ENCODE measurements at places on chromosomes 6 and 20.
A peak's percentile ranks its signal among the peaks of the same experiment; 100 is the strongest.

DNA sequence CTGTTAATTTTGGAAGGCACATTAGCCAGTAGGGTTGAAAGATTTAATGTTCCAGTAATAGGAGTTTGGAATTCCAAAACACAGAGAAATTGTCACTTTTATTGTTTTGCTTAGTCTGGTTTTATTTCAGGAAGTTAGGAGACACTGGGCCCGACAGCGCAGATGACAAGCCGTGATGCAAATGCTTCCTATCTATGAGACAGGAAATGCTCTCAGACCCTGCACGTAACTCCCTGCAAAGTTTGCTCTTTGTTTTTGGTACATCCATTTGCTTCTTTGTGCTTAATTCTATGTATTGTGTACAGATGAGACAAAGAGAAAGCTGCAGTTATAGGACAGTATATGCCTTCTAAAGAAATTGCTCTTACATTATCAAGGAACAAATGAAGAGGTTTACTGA is 201.6 kb upstream of the SGK1 start:
- DNase-seq: no peak

DNA sequence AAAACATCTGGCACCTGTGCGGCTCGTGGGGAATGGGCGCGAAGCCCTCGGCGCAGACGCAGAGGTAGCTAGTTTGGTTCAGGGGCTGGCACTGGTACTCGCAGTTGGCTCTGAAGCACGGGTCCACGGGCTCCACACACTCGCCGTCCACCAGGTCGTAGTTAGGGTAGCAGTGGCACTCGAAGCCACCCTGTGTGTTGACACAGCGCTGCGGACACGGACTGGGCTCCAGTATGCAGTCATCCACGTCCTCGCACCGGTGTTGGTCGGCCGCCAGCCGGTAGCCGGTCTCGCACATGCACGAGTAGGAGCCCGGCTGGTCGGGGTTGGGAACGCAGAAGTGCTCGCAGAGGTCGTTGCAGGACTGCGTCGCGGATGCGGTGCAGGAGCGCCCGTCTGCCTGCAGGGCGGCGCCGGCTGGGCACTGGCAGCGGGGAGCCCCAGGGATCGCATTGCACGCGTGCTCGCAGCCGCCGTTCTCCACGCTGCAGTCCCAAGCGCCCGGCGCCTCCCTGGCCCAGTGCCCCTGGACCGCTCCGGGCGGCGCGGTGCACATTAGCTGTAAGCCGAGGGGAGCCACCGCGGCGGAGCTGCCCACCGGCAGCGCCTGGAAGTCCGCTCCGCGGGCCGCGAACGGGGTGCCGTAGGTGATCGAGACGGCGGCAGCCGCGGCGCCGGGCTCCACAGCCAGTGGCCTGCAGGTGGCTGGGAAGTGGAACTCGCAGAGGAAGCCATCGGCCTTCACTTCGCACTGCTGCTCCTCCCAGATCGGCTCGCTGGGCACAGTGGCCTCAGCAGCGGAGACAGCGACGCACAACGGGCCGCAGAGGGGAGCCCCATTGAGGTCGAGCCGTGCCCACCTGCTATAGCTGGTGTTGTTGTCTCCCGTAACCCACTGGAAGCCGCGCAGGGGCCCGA is 930 bp downstream of the THBD start:
- peak; percentile 81 for DNase-seq

- DNase-seq: no peak
These were observed 109.6 kb downstream of the SLC35B3 start for GRCh38 chr6:8325743-8326142.

DNA sequence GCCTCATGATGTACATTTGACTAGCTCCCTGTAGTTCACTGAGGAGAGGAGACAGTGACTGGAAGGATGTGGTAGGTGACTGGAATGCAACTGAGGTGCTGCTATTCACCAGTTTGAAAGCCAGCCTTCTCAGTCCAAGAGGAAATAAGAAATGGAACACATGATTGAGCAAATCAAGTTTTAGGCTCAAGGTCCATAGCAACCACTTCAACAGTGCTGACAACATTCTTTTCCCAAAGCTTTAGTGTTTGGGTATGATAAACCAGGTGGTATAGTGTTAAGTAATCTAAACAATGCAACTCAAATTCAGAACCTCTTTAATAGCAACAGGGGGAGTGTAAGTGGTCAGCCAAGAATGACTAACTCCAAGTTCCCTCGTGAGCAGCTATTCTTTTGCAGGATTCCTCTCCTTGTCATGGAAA is 9.2 kb downstream of the ZHX3 start:
- no peak for DNase-seq

DNA sequence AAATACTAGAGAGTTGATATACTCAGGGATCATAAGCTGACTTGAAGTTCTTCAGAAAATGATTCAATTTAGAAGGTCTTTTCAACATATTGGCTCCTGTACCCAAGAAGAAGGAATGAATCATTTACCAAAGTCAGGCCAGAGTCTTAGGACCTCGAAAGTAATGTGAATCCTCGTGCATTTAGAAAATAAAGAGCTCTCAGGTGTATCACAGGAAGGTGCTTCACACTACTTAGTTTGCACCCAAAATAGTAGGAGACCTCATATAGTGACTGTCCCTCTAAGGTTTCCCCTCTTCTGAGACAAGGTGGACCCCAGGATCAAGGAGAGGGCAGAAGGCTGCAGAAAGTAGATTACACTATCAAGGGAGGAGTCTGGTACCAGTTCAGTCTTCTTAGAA is 71.8 kb downstream of the F13A1 start:
- DNase-seq: no peak

DNA sequence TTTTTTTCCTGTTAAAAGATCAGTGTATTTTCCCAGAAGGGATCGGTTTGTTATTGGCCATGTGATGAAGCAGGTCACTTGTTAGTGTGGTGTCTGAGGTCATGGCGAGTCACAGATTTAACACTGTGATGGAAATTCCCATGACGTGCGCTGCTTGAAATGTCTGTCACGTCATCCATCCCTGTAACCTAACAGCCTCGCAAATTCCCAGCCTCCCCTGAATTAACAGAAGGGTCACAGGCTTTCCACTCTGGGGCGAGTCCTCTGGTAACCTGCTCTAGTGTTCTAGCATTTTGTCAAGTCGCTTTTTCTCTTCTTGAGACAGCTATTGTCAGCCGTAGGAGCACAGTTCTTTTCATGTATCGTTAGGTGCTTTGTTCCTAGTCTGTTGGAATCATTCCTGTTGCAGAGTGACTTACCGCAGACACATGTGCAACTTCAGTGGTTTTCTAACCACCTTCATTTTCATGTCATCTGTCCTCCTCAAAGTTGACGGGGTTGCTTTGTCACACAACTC is 137.2 kb downstream of the MAP3K4 start:
- no peak for DNase-seq

GRCh38 chr20:33826270-33826897 is 15.2 kb downstream of the CHMP4B start:
- no peak for DNase-seq

DNA sequence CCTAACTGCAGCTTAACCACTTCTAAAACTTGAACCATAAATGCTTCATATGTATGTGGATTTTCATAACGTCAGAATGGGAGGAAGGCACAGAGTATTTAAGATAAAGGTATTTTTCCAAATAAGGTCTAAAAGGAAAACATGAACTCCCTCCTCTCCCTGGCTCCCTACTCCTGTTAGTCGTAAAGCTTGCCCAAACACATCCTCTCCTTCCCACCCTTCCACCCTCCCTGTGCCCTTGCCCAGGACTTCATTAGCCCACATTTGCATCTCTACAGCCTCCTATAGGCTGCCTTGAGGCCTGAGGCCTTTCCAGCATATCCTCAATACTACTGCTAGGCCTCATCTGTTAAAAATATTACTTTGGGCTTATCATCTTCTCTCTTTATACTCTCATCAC is 17.1 kb upstream of the SMIM13 start:
- no peak for DNase-seq

- DNase-seq: no peak
These were observed 148.0 kb downstream of the EPM2A start for GRCh38 chr6:145587334-145587733.

DNA sequence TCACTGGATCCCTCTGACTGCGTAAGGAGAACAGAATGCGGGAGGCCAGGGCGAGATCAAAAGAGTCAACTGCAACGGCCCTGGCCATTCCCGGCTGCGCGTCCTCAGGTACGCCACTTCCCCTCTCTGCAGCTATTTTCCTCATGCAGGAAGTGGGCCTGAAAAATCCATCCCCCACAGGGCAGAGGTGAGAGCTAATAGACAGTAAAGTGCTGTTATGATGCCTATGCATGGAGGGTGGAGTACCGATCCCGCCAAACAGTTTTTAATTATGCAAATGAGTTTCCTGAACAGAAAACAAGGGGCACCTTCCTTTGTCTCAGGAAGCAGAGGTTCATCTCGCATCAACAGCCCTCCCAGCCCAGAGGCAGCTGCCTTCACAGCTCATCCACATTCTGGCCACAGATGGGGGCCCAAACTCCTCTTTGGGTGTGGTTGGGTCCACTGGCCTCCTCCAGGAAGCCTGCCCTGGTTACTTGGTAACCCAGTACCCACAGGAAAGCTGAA is 9.3 kb downstream of the PREX1 start:
- no peak for DNase-seq

GRCh38 chr6:114121913-114122662 is 151.1 kb upstream of the HDAC2 start:
- DNase-seq: no peak

DNA sequence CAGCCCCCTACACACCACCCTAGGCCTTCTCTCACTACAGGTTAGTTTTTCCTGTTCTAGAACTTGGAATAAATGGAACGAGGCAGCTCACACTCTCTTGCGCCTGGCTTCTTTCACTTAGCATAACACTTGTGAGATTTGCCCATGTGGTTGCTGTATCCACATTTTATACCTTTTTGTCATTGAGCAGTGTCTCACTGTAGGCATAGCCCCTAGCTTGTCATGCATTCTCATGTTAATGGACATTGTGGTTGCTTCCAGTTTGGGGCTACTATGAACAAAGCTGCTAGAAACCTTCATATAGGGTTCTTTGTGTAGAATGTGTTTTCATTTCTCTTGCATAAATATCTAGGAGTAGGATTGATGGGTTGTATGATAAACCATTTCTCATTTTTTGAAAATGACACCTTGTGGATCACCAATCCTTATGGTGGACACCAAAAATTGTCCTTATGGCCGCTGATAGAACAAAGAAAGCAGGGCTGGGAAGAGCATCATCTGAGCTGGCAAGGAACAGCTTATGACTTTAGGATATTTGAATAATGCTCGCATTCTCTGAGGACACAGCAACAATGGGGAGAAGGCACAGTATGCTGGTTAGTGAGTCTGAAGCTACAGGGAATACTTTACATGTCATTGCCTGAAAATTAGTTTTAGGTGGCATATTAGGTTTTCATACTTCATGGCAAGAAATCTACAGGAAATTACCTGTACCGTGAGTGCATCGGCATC is 9.8 kb upstream of the SLC22A23 start:
- no peak for DNase-seq

GRCh38 chr6:104527311-104527710 is 332.4 kb downstream of the HACE1 start:
- no peak for DNase-seq

DNA sequence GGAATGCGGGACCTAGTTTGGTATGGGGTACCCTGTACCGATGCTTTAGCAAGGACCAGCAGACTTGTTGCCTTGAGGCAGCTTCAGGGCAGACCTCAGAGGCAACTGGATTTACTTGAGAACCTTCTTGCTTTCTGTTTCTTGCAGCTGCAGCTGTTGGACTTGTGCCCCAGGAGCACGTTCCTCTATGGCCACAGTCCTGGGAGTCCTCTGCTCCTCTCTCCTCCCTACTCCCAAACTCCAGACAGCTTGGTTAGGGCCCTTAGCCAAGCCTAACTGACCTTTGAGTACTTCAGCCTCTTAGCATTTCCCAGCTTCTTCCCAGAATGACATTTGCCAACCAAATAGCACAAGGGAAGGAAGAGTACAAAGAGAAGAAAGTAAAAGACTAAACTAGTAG is 34.7 kb downstream of the GHRH start:
- DNase-seq: no peak

DNA sequence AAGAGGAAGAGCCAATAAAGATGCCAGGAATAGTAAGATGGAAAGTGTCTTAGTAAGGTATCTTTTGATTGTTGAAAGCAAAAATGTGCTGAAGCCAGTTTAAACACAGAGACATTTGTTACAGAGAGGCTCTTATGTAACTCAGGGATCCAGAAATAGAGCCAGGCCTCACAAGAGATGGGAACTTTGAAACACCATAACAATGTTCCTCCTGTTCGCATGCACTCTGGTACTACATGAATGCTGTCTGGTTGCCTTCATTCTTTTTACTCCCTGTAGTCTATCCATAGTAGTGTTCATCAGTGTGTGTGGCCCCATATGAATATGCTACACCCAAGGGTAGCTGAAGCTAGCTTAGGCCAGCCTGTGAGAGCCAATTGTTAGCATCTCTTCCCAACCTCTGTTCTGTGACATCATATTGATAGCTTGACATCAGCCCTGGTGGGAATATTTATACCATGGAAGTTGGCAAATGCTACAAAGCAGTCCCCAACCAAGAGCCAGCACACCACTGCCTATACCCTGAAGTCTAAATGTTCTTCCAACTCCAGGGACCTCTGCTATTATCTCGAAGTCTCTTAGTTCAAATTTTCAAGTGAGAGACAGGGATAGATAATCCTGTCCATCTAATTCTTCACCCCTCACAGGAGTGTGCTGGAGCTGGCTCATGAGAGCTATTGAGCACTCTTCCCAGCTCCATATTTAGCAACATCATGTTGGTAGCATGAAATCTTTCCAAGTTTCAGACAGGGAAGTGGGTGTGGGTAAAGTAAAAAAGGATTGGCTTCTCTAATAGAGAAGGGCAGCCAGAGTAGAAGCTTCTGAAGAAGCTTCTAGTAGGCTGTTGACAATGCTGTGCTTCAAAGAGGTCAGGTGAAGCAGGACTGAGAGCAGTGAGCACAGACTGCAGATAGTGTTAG is 7.0 kb downstream of the NDUFAF5 start:
- no peak for DNase-seq

GRCh38 chr20:1391640-1392442 is 1.0 kb downstream of the FKBP1A start:
- no peak for DNase-seq

DNA sequence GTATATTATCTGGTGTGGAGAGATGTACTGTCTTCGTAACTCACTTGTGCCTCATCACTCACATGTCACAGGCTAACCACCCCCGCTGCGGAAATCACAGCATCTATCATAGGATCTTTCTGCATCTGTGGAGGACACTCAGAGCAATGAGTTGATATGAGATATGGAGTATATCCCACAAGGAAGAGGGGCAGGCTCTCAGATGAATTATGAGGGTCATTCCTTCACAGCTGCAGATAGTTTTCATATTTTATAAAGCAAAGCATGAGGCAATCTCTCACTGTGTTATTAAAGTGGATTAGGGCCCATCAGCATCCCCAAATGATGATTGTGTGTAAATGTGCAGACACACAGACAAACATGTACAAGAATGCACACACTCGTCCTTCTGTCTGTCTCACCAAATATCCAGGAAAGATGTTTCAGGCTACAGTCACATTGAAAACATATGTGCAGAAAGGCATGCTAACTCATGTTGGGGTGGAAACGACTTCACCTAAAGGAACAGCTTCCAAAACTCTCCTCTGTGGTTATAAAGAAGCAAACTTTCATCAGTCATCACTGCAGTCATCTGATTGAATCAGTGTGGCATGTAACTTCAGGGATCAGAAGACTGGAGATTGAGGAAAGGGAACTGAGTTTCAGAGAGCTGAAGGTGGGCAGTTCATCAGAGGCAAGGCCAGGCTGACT is 164.7 kb downstream of the FOXC1 start:
- no peak for DNase-seq

- no peak for DNase-seq
These were observed 11.8 kb downstream of the CPNE5 start for GRCh38 chr6:36827261-36828079.

Measured in right kidney (tissue), 9 donors.